ENCODE measurements at places on chromosomes 3 and 15.

GRCh38 chr15:33310481-33311311 is at the start of gene RYR3:
Gene RYR3 (plus strand): TSS chr15:33310967. CDS start chr15:33311046, 79 bp downstream.
- DNase-seq = peak; percentile 82

DNA sequence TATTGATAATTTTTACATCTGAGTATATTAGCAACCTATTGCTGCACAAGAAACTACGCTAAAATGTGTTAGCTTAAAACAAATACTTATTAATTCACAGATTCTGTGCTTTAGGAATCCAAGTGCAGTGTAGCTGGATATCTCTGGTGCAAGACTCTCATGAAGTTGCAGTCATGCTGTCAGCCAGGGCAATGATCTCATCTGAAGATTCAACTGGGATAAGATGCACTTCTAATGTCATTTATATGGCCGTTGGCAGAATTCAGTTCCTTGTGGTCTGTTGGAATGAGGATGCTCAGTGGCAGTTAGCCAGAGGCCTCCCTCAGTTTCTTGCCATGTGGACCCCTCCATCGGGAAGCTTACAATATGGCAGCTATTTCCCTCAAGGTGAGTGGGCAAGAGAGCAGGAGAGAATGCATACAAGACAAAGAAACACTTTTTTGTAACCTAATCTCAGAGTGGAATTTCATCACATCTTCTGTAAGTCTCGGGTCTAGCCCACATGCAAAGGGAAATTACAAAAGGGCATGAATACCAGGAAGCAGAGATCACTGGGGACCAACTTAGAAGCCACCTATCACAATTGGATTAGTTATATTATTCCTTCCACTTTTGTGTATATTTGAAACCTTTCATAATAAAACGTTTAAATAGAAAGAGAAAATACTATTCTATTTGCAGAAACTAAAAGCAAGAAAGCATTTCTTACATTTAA is 61.6 kb downstream of the DPH6 start:
- DNase-seq = no peak

GRCh38 chr3:24086206-24086605 is 141.1 kb downstream of the NR1D2 start:
- DNase-seq = no peak

DNA sequence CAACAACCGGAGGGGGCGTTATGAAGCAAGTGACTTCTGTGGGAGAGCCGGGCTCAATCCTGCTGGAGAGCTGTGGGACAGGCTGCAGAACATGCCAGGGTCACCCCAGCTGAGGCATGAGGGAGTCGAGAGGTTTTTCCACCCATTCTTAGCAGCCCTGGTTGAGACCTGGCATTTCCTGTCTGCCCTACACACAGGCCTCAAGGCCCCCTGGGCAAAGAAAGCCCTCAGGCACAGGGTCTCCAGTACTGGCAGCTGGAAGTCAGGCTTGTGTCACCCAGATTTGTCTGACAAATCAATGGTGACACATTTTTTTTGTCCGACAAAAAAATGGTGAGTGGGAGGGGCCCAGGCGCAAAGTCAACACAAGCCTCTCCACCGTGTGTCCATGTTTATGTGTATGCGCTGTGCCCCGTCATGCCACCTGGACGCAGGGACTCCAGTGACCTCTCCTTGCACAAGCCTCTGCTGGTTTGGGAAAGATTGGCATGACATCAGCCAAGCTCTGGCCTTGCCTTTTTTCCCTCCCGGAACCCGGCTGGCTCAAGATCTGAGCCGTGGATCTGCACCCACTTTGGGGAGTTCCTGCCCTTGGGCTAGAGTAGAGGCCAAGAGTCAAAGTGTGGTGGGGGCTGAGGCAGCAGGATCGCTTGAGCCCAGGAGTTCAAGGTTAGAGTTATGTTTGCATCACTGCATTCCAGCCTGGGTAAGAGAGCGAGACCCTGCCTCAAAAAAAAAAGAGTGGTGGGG is 20.8 kb upstream of the ALAS1 start:
- DNase-seq = no peak

GRCh38 chr15:43268111-43269105 is 1.7 kb upstream of the TGM5 start:
- peak; percentile 20 for DNase-seq

DNA sequence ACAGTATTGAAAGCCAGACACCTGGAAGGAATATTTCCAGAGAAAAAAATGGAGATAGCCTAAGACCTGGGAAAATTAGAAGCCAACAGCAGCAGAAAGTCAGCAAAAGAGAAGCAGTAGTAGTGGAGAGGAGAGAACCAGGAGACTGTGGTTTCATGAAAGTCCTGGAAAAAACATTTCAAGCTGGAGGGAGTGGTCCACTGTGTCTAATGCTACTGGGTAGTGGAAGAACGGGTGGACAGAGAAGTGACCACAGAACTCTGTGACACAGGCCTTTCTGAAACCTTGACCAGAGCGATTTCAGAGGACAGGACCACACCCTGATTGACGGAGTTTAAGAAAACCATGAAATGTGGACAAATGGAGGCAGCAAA is 15.3 kb upstream of the SH3BP5 start:
- DNase-seq = no peak

GRCh38 chr3:138418601-138419206 is 15.7 kb upstream of the ESYT3 start:
- DNase-seq = no peak

- no peak for DNase-seq
These were observed 3.7 kb upstream of the CCK start for GRCh38 chr3:42269647-42270046.

- DNase-seq = no peak
These were observed 343.5 kb downstream of the FOXP1 start for GRCh38 chr3:71240034-71240433.
